Upper lobe of right lung (tissue), 1 donor: ENCODE measurements at places on chromosomes 5 and 9. TPM values are rescaled to one million over a fixed set of nuclear protein-coding genes. Genes with fewer than 3 reads are reported as not detected.

C9orf50 gene
- not detected for total RNA-seq

PSD2 gene
- not detected for total RNA-seq

PCDHB5 gene
- 2.3 TPM for total RNA-seq

MLANA gene
- total RNA-seq, result not detected

AQP3 gene
- total RNA-seq, result 352 TPM

GRM6 gene
- not detected for total RNA-seq

SPINK13 gene
- total RNA-seq, result not detected

ORM1 gene
- 5.2 TPM for total RNA-seq

SLC25A48 gene
- total RNA-seq, result not detected

GRCh38 chr9:111598733-111599091, 735 bp downstream of the PTGR1 start:
- peaks cover 10% of the 10 kb centered on the region for H3K36me3 ChIP-seq
- peak overlapping the region; percentile 89 for H3K4me3 ChIP-seq
- peak; percentile 70 for DNase-seq
- H3K4me1 ChIP-seq, result no peaks in the 10 kb centered on the region
- no peaks in the 10 kb centered on the region for H3K27me3 ChIP-seq

- H3K36me3 ChIP-seq, result peaks cover 52% of the 10 kb centered on the region
- H3K27me3 ChIP-seq, result no peaks in the 10 kb centered on the region
- no peak for DNase-seq
- H3K4me1 ChIP-seq, result peaks cover 49% of the 10 kb centered on the region
- no peak overlapping the region for H3K4me3 ChIP-seq
Measured at GRCh38 chr5:32170303-32171151, 3.6 kb downstream of the GOLPH3 start.

- DNase-seq, result no peak
- peaks cover 13% of the 10 kb centered on the region for H3K4me1 ChIP-seq
- H3K4me3 ChIP-seq, result no peak overlapping the region
Measured at GRCh38 chr9:88925481-88925880, 65.8 kb upstream of the S1PR3 start.

- H3K4me1 ChIP-seq, result peaks cover 78% of the 10 kb centered on the region
- no peak overlapping the region for H3K4me3 ChIP-seq
- no peak for DNase-seq
- no peaks in the 10 kb centered on the region for H3K36me3 ChIP-seq
- H3K27ac ChIP-seq, result peak overlapping the region; percentile 79
- no peaks in the 10 kb centered on the region for H3K27me3 ChIP-seq
Measured at GRCh38 chr5:151095341-151096000, 14.6 kb upstream of the TNIP1 start.

DNA sequence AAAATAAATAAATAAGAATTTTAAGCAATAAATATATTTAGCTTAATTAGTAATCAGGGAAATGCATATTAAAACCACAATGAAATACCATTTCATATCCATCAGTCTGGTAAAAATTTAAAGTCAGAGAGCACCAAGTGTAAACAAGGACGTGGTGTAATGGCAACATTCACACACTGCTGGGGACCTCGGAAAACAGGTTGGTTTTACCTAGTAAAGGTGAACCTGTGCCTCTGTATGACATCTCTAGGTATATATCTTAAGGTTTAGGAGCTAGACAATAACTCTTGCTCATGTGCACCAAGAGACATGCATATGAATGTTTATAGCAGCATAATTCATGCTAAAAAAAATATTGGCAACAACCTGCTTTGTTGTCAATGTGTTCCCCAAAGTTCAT, 29.7 kb downstream of the FNBP1 start:
- no peaks in the 10 kb centered on the region for H3K27me3 ChIP-seq
- no peaks in the 10 kb centered on the region for H3K4me1 ChIP-seq
- H3K36me3 ChIP-seq, result no peaks in the 10 kb centered on the region

- DNase-seq, result no peak
- no peak overlapping the region for H3K27ac ChIP-seq
- H3K27me3 ChIP-seq, result no peaks in the 10 kb centered on the region
- no peaks in the 10 kb centered on the region for H3K36me3 ChIP-seq
- no peaks in the 10 kb centered on the region for H3K4me1 ChIP-seq
- no peak overlapping the region for H3K4me3 ChIP-seq
Measured at GRCh38 chr5:89992201-89992600, 417.4 kb downstream of the CETN3 start.

DNA sequence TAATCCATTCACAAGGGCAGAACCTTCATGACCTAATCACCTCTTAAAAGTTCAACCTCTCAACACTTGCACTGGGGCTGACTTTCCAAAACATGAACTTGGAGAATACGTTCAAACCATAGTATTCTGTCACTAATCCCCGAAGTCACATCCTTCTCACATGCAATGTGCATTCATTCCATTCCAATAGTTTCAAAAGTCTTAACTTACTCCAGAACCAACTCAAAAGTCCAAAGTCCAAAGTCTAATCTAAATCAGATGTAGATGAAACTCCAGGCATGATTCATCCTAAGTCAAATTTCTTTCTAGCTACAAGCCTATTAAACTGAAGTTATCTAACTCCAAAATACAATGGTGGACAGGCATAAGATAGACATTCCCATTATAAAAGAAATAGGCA, 21.7 kb upstream of the ADAMTSL1 start:
- H3K27ac ChIP-seq, result no peak overlapping the region
- H3K4me1 ChIP-seq, result peaks cover 3% of the 10 kb centered on the region
- DNase-seq, result no peak
- no peaks in the 10 kb centered on the region for H3K36me3 ChIP-seq

GRCh38 chr9:70160686-70161600, 97.8 kb upstream of the SMC5 start:
- H3K36me3 ChIP-seq, result no peaks in the 10 kb centered on the region
- H3K4me1 ChIP-seq, result peaks cover 6% of the 10 kb centered on the region
- DNase-seq, result no peak

DNA sequence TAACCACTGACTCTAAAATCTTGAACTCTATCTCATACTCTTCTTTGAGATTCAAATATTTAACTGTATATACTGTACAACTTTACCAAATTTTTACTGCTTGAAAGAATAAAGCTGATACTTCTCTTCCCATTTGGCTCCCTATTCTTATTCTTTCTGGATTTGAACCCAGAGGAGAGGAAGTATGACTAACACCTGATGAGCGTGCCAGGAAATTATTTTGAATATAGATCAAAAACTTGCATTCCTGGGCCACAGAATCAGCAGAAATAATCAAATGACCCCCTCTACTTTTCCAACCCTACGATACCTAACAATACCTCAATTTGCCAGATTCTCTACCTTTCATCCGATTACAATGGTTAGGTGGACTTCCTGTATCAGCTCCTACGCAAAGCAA, 285.8 kb downstream of the ISL1 start:
- no peaks in the 10 kb centered on the region for H3K36me3 ChIP-seq
- H3K27ac ChIP-seq, result no peak overlapping the region
- no peaks in the 10 kb centered on the region for H3K4me1 ChIP-seq
- no peaks in the 10 kb centered on the region for H3K27me3 ChIP-seq

- H3K36me3 ChIP-seq, result no peaks in the 10 kb centered on the region
- no peak overlapping the region for H3K27ac ChIP-seq
- H3K27me3 ChIP-seq, result peaks cover 95% of the 10 kb centered on the region
- H3K4me1 ChIP-seq, result peaks cover 6% of the 10 kb centered on the region
Measured at GRCh38 chr9:981491-981898, 5.0 kb downstream of the DMRT3 start.

GRCh38 chr9:106772523-106773290, 90.3 kb upstream of the ZNF462 start:
- H3K4me3 ChIP-seq, result no peak overlapping the region
- no peaks in the 10 kb centered on the region for H3K27me3 ChIP-seq
- no peaks in the 10 kb centered on the region for H3K4me1 ChIP-seq
- no peak overlapping the region for H3K27ac ChIP-seq
- no peaks in the 10 kb centered on the region for H3K36me3 ChIP-seq

- no peak overlapping the region for H3K27ac ChIP-seq
- no peak overlapping the region for H3K4me3 ChIP-seq
- H3K27me3 ChIP-seq, result no peaks in the 10 kb centered on the region
- no peaks in the 10 kb centered on the region for H3K4me1 ChIP-seq
Measured at GRCh38 chr5:101393795-101394450, 490.8 kb upstream of the ST8SIA4 start.

DNA sequence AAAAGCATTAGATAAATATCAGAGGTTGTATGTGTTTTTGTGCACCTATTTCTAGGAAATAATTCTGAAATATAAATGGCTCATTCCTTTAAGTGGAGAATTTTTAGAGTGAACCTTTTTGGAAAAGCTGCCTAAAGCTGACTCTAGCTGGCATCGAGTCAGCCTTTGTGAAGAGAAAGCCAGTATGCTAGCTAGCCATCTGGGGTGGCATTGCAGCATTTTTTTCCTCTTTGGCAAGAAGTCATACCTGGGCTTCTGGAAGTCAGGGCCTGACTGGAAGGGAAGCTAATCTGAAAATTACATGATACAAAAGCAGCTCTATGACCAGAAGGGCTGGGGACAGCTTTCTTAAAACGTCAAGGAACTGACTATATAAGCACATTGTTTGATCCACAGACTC, 19.7 kb downstream of the ANP32B start:
- peaks cover 84% of the 10 kb centered on the region for H3K36me3 ChIP-seq
- no peak overlapping the region for H3K27ac ChIP-seq
- H3K4me3 ChIP-seq, result no peak overlapping the region
- peaks cover 8% of the 10 kb centered on the region for H3K4me1 ChIP-seq
- H3K27me3 ChIP-seq, result no peaks in the 10 kb centered on the region

DNA sequence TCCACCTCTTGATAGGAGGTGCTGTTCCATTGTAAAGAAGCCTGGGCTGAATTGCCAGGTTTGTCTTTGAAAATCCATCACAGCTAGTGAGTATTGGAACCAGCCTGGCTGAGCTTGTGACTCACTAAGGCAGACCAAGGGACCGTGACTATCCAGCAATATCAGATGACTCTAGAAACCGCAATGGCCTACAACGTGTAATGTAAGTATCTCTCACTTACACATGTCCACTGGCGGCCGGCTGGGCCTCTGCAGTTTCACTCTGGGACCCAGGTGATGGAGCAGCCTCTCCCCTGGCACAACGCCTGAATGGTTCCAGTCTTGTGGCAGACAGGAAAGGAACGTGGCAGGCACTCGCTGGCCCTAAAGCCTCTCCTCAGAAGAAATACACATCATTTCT, 3.1 kb upstream of the HRH2 start:
- DNase-seq, result no peak
- H3K36me3 ChIP-seq, result no peaks in the 10 kb centered on the region
- no peak overlapping the region for H3K27ac ChIP-seq
- H3K4me1 ChIP-seq, result peaks cover 8% of the 10 kb centered on the region

- H3K36me3 ChIP-seq, result no peaks in the 10 kb centered on the region
- H3K27ac ChIP-seq, result no peak overlapping the region
- no peak overlapping the region for H3K4me3 ChIP-seq
- H3K27me3 ChIP-seq, result no peaks in the 10 kb centered on the region
- no peaks in the 10 kb centered on the region for H3K4me1 ChIP-seq
Measured at GRCh38 chr5:22390888-22391287, 462.3 kb downstream of the CDH12 start.

GRCh38 chr9:120694559-120694958, 19.7 kb downstream of the MEGF9 start:
- no peak overlapping the region for H3K4me3 ChIP-seq
- no peaks in the 10 kb centered on the region for H3K36me3 ChIP-seq
- H3K27ac ChIP-seq, result no peak overlapping the region
- DNase-seq, result no peak
- peaks cover 20% of the 10 kb centered on the region for H3K4me1 ChIP-seq

GRCh38 chr5:6774721-6775204, 61.5 kb downstream of the TENT4A start:
- H3K27ac ChIP-seq, result no peak overlapping the region
- H3K4me3 ChIP-seq, result no peak overlapping the region
- no peaks in the 10 kb centered on the region for H3K27me3 ChIP-seq
- DNase-seq, result no peak
- peaks cover 5% of the 10 kb centered on the region for H3K4me1 ChIP-seq
- no peaks in the 10 kb centered on the region for H3K36me3 ChIP-seq

GRCh38 chr9:100602342-100602801, 24.5 kb downstream of the CAVIN4 start:
- no peak overlapping the region for H3K27ac ChIP-seq
- no peak for DNase-seq
- H3K4me1 ChIP-seq, result peaks cover 15% of the 10 kb centered on the region
- no peaks in the 10 kb centered on the region for H3K27me3 ChIP-seq
